ENCODE measurements at places on chromosomes 6 and 20. TPM values are rescaled to one million over a fixed set of nuclear protein-coding genes. Genes with fewer than 3 reads are reported as not detected.

BMP6 gene
- total RNA-seq, result 22.0 TPM

MED23 gene
- total RNA-seq, result 28.9 TPM

SLC17A1 gene
- total RNA-seq, result not detected

ECT2L gene
- total RNA-seq, result not detected

LY6G5C gene
- total RNA-seq, result 1.7 TPM

KCNK17 gene
- total RNA-seq, result not detected

CYP39A1 gene
- total RNA-seq, result under 0.01 TPM

SAMD5 gene
- total RNA-seq, result under 0.01 TPM
